ENCODE measurements at places on chromosomes 5 and 9. TPM values are rescaled to one million over a fixed set of nuclear protein-coding genes. Genes with fewer than 3 reads are reported as not detected.

DNA sequence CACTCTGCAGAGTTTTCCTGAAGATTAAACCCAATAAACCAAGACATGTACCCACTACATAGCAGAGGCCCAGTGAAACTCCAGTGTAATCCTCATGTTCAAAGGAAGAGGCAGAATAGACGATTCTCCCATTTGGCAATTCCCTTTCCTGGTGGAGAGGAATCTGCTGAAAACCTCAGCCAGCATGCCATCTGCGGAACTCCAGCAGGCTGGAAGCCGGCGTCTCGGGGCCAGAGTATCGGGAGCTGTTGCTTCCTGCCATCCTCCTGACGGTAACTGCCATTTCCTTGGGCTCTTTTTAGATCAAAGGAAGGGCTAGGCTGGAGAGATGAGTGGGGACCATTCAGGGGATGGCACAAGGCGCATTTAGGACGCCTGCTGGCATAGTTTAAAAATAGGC is 20.5 kb downstream of the NEURL1B start:
- no peak for DNase-seq

GRCh38 chr5:45355189-45355992 is 340.8 kb downstream of the HCN1 start:
- DNase-seq = no peak

GRCh38 chr5:176425138-176425537 is 8.8 kb upstream of the CLTB start:
- DNase-seq = no peak

DNA sequence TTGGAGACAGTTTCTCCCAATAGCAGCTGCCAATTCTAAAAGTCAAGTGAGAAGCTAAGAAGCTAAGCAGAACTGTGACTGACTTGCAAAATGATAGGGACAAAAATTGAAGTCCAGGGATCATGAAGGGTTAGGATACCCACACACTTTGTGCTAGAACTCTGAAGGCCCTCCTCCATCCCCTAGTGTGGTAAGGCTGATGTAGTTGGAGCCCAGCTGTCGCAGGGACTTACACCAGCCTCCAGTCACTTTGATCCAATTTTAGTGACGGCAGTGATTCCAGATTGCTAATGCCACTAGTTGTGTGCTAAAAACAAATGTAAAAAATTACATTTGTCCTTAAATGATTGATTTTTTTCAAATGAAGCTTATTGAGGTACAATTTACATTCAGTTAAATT is 742.7 kb upstream of the ZNF608 start:
- DNase-seq = no peak

GRCh38 chr5:149546974-149547373 is 4.3 kb downstream of the CSNK1A1 start:
- no peak for DNase-seq

DNA sequence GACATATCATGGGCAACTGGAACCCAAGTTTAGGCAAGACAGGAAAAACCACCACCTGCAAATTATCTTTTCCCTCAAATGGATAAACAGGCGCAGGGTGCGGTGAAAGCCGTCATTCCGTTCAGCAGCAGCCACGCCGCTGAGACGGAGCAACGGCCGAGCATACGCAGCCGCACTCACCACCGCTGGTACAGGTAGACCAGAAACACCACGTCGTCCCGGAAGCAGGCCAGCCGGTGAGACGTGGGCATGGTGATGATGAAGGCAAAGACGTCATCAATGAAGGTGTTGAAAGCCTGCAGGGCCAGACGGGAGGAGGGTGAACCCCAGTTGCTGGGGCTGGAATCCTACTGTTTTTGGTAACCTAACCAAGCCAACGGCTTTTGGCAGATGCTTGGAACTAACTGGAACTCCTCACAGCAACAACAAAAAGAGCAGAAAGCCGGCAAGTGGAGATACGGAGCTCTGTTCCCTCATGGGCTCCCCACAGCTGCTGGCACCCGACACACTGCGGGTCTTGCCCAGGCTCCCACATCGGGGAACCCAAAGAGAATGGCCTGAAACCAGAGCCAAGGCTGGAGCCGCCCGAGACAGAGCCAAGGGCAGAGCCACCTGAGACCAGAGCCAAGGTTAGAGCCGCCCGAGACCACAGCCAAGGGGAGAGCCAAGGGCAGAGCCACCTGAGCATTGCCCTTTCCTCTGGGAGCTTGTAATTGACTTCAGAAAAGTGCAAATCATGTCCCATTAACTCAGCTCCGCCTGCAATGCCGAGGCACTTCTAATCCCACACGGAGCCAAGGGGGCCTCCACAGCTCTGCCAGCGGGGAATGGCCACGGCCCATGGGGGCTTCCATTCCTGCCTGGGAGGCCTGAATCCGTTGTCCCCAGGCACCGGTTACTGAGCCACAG is 24.2 kb downstream of the CLPTM1L start:
- no peak for DNase-seq

GRCh38 chr9:136572003-136572827 is 26.4 kb upstream of the NOTCH1 start:
- no peak for DNase-seq

GRCh38 chr5:115962239-115962564 is at the start of gene LVRN:
Gene LVRN (plus strand): TSS chr5:115962475. CDS start chr5:115962618, 143 bp downstream.
- DNase-seq = no peak

GRCh38 chr9:133635098-133635497 is 1.1 kb upstream of the DBH start:
- no peak for DNase-seq

GRCh38 chr9:91930475-91930874 is 19.6 kb downstream of the ROR2 start:
- DNase-seq = no peak

DNA sequence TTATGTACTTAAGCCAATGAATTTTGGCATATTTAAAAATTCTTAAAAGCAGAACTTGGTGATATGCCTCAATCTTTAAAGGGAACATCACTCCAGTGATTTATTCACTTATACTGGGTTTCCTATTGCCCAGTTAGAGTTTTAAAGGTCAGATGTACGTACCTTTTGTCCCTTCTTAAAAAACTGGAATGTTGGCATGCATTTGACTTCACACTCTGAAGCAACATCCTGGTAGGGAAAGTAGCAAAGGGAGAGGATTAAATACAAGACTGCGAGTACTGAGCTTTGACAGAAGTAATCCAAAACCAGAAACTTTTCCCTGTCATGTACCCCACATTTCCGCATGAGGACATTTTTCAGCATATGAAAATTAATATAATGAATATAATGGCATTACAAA is 11.7 kb downstream of the TXN start:
- DNase-seq = no peak

DNA sequence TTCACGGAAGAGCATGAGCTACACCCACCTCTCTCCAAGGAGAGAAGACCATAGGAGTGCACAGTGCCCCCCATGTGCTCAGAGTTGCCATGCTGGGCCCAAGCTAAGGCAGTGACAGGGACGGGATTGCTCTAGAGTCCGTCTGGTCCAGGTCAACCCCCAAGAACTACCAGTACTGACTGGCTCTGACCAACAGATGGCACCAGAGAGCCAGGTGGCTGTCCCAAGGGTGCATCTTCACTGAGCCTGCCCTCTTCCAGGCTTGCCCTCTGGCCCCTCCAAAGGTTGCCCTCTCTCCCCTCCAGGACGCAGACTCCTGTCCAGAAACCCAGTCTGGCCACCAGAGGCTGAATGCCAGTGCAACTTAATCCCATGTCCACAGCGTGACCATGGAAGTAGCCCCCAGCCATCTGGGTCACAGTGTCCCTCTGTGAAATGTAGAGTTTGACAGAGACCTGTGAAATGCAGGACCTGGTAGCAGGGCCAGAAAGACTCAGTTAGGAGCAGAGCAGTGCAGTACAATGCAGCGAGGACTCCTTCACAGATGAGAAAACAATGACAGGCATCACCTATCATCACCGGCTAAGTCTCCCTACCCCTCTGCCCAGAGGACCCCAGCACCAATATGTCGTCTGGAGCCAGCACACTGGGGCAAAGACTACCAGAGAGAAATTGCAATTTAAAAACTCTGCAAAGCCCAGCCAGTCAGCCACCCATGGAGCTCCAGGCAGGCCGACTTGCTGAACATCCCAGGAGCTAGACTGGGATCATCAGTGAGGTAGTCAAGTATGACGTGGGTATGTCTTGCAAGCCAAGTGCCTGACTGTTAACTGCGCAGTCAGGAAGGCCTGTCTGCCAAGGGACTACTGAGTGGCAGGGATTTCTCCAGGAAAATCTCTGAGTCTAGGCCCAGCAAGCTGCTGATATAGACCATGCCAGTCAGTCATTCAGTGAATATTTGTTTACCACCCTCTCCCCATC is 7.7 kb upstream of the SKP1 start:
- no peak for DNase-seq

GRCh38 chr5:73729329-73729728 is 103.3 kb downstream of the ARHGEF28 start:
- DNase-seq = no peak

DNA sequence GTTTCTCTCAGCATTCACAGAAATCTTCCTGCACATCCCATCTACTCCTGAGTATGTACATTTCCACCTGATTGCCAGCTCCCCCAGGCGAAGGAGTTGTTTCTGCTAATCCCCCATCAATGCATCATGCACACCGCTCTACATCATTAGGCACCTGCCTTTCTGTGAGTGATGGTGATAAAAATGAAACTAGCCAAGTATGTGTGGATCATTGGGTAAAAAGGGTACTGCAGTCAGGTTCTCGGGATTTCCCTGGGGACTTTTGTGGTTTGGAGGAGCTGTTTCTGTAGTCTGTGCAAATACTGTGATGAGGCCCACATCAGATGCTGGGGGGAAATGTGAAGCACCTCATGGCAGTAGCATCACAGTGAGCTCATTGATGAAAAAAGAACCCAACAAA is 30.4 kb downstream of the CAMK4 start:
- no peak for DNase-seq

DNA sequence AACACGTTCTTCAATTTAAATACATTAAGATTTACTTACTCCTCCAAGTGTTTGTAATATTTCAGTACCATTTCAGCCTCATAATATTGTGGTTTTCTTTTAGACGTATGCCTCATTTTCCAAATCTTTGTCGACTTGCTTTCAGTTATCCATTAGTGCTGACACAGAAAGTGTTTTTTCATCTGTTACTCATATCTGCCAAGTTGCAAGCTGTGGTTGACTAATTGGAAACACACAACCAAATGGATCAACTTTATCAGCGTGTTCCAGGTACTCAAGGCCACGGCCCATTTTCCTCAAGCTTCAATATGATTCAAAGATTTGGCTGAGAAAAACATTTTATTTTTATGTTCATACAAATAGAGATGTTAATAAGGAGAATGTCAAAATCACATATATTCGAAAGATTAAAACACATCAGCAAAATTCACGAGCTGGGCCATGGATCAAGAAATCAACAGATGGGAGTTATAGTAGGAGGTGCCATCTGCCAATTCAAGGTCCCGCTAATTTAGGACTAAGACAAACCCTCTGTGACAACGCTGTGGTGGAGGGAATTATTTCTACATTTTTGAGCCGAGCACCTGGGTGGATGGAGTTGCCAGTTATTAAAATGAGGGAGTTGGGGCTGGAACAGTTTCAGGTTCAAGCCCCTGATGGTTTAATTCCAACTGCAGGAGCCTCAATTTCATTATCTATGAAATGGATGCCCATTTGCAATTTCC is 27.2 kb upstream of the CCNJL start:
- no peak for DNase-seq

GRCh38 chr9:72453797-72454196 is 67.6 kb upstream of the TMC1 start:
- no peak for DNase-seq

- DNase-seq = no peak
Measured at GRCh38 chr5:97624886-97625285, 441.8 kb upstream of the RIOK2 start.

GRCh38 chr9:33300546-33300945 is 10.2 kb downstream of the NFX1 start:
- no peak for DNase-seq

DNA sequence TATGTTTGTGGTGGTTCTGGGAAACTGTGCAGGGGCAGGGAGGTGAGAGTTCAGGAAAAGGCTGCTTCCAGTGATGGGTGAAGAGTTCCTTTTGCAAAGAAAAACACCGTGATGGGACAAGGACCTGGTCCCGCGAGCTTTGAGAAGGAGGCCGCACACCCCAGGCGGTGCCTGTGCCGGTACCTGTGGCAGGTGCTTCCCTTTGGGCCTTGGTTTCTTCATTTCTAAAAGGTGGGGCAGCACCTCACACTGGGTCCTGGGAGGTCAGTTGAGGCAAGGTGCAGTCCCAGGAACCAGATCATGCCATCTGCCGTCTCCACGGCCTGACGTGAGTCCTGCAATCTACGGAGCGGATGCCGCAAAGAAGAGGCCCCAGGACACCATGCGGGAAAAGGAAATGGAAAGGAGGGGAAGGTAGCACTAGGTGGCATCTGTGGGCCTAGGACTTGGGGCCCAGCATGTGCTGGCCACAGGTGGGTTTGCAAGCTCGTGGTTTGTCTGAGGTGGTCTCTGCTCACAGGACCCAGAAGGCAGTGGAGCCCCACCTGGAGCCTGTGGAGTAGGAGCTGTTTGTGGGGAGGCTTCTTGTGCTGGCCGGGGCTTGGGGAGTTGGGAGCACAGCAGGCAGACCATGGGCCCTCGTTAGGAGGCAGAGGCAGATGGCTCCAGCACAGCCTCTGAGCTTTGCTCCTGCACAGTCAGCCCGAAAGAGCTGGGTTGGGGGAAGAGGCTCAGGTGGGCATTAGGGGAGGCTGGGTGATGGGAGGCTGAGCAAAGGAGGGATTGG is 131.6 kb downstream of the CACNA1B start:
- no peak for DNase-seq

DNA sequence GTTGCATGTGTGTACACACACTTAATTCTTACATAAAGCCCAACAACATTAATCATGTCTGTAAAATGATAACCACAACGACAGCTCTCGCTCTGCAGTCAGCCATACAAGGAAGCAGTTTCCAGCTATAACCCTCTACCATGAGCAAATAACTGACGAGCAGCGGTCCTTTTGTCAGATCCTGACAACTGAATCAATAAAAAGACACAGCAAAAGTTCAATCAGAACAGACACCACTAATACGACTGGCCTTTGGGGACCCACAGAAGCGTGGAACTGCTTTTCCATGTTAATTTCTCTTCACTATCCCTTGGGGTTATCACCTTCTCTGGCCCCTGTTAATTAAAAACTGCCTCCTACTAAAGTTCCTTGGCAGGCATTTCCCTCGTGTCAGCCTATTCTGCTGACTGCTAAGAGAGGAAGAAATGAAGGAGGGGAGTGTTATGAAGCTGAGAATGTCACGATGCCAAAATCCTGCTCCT is 722.8 kb upstream of the GRAMD2B start:
- no peak for DNase-seq

GRCh38 chr9:6418764-6419163 is 5.8 kb downstream of the UHRF2 start:
- DNase-seq = no peak

GLDC gene
- 19.4 TPM for total RNA-seq

AIF1L gene
- total RNA-seq = 64.6 TPM

CDH9 gene
- not detected for total RNA-seq

NMUR2 gene
- total RNA-seq = not detected

WNK2 gene
- total RNA-seq = not detected

CRAT gene
- 37.9 TPM for total RNA-seq

KIF12 gene
- total RNA-seq = 0.53 TPM

ACTBL2 gene
- total RNA-seq = not detected

SLC45A2 gene
- 0.13 TPM for total RNA-seq

Data from pulmonary artery endothelial cell (primary cell).